Stimulated activated CD8-positive, alpha-beta memory T cell treated with anti-CD3 and anti-CD28 coated beads, Interleukin-12 subunit alpha, Interleukin-12 subunit beta, amount 100 ng/mL, for 1 hour (primary cell): ENCODE measurements at places on chromosomes 3 and 15.

DNA sequence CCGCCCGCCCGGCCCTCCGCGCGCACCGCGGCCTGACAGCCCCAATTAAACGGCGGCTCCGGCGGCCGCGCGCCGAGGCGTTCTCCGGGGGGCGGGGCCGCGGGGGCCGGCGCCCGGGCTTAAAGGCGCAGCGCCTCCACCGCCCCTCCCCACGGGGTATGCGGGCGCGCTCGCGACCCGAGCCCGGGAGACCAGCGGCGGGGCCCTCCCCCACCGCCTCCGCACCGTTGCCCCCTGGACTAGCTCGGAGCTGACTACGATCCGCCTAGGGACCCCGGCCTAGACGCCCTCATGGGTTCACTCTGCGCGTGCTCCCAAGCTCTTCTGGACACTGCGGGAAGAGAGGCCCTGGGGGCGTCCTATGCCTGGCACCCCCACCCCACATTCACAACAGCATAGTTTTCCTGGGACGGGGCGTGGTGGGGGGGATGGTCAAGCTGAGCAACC lies at the start of gene DUSP7:
TSS of gene DUSP7 (minus strand) at position 51 of the 447 bp plus-strand sequence. CDS start 205 bp downstream, outside the sequence.
- DNase-seq: peak; percentile 40

- no peak for DNase-seq
Observed at GRCh38 chr3:102206511-102207031, 228.2 kb upstream of the ZPLD1 start.

DNA sequence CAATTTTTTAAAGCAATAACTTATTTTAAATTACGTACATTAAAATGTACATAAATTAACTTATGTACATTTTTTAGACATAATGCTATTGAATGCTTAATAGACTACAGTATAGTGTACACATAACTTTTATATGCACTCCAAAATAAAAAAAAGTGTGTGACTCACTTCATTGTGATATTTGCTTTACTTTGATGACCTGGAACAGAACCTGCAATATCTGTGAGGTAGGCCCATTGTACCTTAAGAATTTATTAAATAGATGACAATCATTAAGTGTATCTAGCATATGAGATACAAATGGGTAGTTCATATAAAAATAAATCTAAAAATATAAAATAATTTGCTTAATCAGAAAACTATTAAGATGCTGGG lies 276.7 kb downstream of the NFKBIZ start:
- no peak for DNase-seq

- no peak for DNase-seq
Observed at GRCh38 chr3:170830580-170830979, 39.4 kb downstream of the RPL22L1 start.

DNA sequence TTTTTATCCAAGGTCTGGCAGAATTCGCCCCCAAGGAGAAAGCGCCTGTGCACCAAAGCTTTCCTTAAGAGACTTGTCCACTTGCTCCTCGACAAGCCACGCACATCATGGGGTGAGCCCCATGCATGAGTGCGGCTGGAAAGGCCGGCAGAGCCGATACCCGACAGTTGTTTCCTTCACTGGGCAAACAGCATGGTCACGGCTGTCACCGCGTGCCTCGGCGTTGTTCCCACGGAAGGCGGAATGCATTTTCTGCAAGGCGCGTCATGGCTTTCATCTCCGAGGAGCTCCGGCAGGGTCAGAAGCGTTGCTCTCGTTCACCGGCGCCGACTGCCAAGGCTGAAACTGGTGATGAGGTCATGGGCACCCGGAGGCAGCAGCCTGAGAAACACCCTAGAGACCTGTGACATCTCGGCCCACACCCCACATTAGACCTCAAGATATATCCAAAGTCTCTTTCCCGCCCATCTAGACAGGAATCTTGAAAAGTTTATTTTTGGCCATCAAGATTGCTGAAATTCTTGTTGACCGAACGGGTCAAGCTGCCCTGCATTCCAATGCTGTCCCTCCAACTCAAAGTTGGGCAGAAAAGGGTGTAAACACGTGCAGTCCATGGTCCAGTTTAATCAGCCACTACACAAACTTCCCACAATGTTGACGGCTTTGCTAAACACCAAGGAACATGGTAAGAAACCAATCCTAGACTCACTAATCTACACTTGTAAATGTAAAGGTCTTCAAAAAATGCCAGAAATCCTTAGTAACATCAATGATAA lies 604 bp upstream of the TJP1 start:
- DNase-seq: no peak

DNA sequence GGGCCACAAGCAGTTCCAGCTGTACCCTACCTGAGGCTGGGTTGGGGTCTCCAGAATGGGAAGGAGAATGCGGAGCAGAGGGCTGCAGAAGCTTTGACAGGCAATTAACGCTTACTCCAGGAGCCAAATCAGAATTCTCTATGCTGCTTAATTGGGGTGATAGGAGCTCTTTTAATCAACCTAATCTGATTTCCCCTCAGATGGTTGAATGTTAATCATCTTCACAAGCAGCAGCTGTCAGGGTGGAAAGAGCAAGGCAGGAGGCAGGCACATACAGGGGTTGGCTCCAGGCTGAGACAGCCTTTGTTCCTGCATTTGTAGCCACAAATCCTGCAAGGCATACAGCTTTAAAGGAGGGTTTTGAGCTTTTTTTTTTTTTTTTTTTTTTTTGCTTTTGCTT lies 2.6 kb downstream of the CILP start:
- DNase-seq: no peak

- DNase-seq: no peak
Observed at GRCh38 chr3:182292591-182292990, 500.7 kb upstream of the ATP11B start.

DNA sequence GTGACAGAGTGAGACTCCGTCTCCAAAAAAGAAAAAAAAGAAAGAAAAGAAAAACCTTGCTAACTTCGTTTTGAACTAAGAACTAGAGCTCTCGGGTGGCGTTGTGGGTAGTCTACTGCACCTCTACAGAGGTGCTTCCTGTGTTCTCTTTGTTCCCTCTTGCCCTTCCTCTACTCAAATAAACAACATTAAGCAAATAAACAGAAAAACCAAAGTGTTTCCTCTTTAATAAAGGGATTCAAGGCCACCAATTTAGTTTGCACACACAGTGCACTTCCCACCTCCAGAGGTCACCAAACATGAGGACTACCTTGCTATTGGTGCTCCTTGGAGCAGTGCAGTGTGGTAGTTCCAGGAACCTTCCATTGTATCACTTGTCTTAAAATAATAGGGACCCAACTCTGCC lies 354.2 kb upstream of the TBL1XR1 start:
- no peak for DNase-seq

GRCh38 chr3:105827959-105828358 lies 40.9 kb downstream of the CBLB start:
- no peak for DNase-seq

- DNase-seq: no peak
Observed at GRCh38 chr15:68385240-68385561, 46.8 kb downstream of the ITGA11 start.

GRCh38 chr3:53225651-53226050 lies 30.2 kb downstream of the TKT start:
- DNase-seq: no peak

GRCh38 chr3:41334426-41334825 lies 135.1 kb downstream of the CTNNB1 start:
- no peak for DNase-seq

- no peak for DNase-seq
Observed at GRCh38 chr3:108225221-108225620, 3.0 kb upstream of the IFT57 start.

DNA sequence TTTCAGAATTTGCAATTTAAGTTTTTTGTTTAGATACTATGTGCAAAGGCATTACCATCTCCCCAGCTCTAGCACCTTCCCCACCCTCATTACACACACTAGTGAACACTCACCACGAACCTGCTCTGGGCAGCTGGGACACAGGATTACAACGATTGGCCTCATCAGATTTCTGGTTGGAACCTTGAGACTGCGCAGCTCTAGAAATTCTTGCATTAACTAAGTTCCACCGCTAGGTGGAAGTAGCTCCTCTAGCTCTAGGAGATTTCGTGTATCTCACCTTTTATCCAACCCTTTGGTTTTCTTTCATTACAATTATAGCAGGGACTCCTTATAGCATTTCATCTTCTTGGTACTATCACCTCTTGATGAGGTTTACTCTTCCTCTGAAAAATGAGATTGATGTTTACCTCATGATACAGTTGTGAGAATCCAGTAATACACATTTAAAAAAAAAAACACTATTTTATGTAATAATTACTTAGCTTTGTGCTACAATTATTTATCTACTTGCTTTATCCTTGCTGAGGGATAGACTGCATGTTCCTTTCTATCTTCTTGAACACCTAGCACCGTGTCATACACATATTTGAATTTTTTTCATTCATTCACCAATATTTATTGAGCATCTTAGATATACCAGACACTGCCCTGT lies 28.7 kb upstream of the PLOD2 start:
- no peak for DNase-seq

GRCh38 chr15:28901987-28902745 lies 16.4 kb downstream of the APBA2 start:
- no peak for DNase-seq

- DNase-seq: no peak
Observed at GRCh38 chr15:33344530-33344929, 33.8 kb downstream of the RYR3 start.

GRCh38 chr15:74958908-74959585 lies 2.5 kb upstream of the RPP25 start:
- no peak for DNase-seq

GRCh38 chr3:175985781-175986180 lies 1126.6 kb downstream of the NAALADL2 start:
- DNase-seq: no peak

DNA sequence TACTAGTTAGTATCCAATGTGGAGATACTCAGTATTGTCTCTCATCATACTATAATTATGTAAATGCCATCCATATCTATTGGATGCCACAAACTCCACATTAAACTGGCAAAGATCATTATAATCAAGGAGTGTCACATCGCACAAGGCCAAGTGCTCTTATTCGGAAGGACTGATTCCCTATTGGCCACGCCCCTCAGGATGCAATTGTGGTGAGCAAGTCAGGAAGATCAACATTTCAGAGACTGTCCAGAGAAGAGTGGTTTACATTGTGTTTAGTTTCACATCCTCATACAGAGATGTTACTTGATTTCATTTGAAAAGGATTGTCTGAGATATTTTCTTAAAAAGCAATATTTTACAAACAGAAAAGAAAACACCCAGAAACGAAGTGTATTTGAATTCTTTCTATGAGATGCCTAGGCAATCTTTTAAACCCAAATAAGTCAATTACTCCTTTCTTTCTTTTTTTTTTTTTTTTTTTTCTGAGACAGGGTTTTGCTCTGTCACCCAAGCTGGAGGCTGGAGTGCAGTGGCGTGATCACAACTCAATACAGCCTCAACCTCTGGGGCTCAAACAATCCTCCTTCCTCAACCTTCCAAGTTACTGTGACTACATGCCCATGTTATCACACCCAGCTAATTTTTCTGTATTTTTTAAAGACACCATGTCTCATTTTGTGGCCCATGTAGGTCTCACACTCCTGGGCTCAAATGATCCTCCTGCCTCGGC lies 369.1 kb downstream of the RBMS3 start:
- DNase-seq: no peak

DNA sequence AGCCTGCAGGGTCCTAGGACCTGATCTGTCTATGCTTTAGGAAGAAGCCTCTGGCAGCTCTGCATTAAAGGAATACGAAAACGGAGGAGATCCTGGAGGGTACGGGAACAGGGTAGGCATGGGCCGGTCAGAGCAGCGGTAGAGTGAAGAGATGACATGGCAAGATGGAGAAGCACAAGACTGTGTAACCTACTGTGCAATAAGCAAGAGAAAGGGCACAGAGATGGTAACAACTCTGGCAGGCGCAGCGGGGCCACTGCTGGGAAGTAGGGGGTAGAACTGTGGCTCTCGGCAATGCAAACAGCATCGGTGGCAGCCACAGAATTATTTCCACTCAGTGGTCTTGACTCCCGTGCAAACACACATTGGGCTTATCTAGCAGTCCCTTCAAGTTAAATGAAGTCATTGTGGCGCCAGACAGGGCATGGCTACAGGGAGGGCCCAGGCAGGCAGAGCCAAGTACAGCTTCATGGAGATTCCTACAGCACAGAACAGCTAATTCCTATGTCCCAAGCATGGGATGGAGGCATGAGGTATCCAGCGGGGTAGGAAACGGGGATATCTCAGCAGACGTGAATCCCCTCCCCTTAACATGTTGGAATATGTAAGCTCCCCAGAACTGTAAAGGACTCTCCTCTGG lies 28.8 kb downstream of the WHAMM start:
- no peak for DNase-seq

GRCh38 chr3:53056442-53056841 lies 10.6 kb upstream of the SFMBT1 start:
- DNase-seq: no peak

DNA sequence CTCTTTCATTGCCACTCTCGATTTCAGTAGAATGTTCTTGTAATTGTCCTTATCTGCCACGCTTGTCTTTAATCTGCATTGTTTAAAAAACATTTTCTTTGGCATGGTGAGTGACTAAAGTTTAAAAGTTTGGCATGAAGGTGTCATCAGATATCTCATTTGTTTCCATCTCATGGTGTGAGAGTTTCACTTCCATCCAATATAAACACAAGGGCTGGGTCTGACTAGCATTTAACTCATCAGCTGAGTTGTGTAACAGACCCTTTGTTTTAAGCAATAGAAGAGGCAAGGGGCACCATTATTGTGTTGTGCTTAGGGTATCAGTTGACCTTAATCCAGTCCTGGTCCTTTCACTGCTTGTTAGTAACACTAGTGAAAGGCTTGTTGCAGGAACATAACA lies 49.9 kb upstream of the IL12A start:
- DNase-seq: no peak

- no peak for DNase-seq
Observed at GRCh38 chr15:70473581-70474370, 289.6 kb downstream of the UACA start.

- DNase-seq: no peak
Observed at GRCh38 chr15:36472672-36473071, 106.8 kb upstream of the CDIN1 start.

DNA sequence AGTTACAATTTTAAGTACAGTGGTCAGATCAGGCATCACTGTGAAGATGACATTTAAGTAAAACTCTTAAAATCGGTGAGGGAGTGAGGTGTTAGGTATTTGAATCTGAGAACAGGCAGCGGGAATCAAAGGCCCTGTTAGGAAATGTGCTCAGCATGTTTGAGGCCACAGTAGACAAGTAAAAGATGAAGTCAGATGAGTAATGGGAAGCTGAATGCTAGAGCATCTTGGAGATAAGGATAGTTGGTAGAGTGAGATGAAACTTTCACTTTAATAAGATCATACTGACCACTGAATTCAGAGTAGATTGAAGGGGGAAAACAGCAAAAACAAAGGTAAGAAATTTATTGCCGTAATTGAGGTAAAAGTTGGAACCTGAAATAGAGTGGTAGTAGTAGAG lies 61.6 kb downstream of the DCBLD2 start:
- no peak for DNase-seq

DNA sequence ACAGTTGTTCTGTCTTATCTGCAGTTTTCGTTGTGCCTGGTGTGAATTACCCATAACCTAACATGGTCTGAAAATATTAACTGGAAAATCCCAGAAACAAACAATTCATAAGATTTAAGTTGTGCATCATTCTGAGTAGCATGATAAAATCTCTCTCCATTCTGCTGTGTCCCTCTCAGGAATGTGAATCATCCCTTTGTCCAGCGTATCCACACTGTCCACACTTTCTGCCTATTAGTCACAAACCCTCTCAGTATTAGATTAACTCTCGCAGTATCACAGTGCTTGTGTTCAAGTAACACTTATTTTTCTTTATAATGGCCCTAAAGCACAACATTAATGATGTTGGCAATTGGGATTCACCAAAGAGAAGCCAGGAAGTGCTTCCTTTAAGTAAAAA lies 203.2 kb downstream of the CGGBP1 start:
- no peak for DNase-seq

- no peak for DNase-seq
Observed at GRCh38 chr3:196736670-196737374, 2.8 kb upstream of the PAK2 start.

GRCh38 chr3:100270215-100270583 lies 9.4 kb downstream of the TBC1D23 start:
- DNase-seq: no peak
